ENCODE measurements at places on chromosomes 2 and 18. TPM values are rescaled to one million over a fixed set of nuclear protein-coding genes. Genes with fewer than 3 reads are reported as not detected.

CNDP1 gene
- 0.59 TPM for total RNA-seq

NPHP1 gene
- 8.5 TPM for total RNA-seq

DNA sequence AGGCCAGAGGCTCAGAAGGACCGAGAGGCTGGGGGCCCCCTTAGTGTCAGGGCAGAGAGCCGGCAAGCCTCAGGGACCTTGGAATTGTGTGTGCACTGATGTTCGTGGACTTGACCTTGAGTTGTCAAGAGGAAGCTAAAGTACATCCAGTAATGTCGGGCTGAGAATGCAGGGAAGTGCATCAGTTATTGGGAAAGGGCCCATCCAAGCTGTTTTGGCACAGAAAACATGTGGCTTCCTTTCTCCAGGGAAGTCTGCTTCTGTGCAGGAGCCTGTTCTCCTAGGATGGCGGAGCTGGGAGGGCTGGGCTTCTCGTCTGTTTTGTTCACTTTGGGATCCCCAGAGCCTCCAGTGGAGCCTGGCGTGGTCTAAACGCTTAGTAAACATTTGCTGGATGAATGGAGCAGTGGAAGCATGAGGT lies 23.7 kb downstream of the ATOH8 start:
- H3K27me3 ChIP-seq, result no peaks in the 10 kb centered on the region
- H3K27ac ChIP-seq, result peak overlapping the region; percentile 74
- DNase-seq, result no peak
- no peak overlapping the region for H3K4me3 ChIP-seq
- H3K36me3 ChIP-seq, result no peaks in the 10 kb centered on the region
- peaks cover 25% of the 10 kb centered on the region for H3K4me1 ChIP-seq

GRCh38 chr2:240672076-240672700 lies 10.5 kb downstream of the AQP12B start:
- H3K4me3 ChIP-seq, result no peak overlapping the region
- peaks cover 38% of the 10 kb centered on the region for H3K27me3 ChIP-seq
- no peaks in the 10 kb centered on the region for H3K36me3 ChIP-seq

UGT1A4 gene
- not detected for total RNA-seq

DNA sequence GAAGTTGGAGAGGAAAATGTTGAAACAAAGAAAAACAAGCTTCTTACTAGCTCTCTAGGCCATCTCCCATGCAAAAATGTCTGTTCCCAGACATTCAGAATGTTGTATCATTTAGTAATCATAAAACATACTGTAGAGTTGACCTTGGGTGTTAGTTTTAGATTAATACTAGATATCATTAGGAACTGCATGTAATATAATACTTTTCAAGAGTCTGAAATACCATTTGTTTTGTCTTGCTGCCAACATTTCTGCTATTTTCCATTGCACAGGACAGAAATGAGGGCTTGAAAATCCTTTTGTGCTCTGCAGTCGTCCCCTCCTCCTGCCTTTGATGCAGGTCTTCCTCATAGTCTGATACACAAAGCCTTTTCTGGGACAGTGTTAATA lies 89.5 kb upstream of the RBMS1 start:
- no peaks in the 10 kb centered on the region for H3K27me3 ChIP-seq
- H3K27ac ChIP-seq, result peak overlapping the region; percentile 35
- no peaks in the 10 kb centered on the region for H3K36me3 ChIP-seq

- H3K4me3 ChIP-seq, result no peak overlapping the region
- no peak for DNase-seq
- peaks cover 7% of the 10 kb centered on the region for H3K36me3 ChIP-seq
Measured at GRCh38 chr2:173271825-173272224, 82.8 kb upstream of the CDCA7 start.

DNA sequence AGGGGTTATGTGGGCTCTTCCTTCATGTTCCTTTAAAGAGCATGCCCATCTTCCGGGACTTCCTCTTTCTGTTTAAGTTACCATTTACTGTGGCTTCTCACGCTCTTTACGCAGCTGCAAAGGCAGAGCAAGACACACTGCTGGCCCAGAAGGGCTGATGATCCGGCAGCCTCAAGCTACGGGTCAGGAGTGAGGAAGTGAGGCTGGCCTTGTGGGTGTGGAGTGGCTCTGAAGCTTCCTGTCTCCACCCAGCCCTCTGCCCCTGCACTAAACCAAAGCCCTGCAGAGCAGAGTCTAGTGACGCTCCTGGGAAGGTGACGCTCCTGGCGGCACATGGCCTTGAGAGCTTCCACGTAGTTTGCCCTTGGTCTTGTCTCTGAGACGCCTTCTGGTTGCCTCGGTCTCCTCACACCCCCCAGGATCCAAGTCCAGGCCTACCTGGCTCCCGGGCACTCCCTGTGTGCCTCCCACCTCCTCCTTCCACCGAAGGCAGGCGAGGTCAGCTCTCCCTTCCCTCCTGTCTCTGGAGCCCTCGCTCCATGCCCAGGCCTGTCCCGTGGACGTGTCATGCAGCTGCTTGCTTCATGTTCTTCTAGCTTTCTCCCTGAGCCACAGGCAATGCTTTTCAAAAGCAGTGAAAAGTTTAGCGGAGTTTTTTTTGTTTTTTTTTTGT lies 50.3 kb downstream of the ARL4C start:
- H3K4me3 ChIP-seq, result no peak overlapping the region
- no peaks in the 10 kb centered on the region for H3K27me3 ChIP-seq
- H3K36me3 ChIP-seq, result no peaks in the 10 kb centered on the region
- peak overlapping the region; percentile 47 for H3K27ac ChIP-seq
- DNase-seq, result no peak

ATRAID gene
- 86.3 TPM for total RNA-seq

DNA sequence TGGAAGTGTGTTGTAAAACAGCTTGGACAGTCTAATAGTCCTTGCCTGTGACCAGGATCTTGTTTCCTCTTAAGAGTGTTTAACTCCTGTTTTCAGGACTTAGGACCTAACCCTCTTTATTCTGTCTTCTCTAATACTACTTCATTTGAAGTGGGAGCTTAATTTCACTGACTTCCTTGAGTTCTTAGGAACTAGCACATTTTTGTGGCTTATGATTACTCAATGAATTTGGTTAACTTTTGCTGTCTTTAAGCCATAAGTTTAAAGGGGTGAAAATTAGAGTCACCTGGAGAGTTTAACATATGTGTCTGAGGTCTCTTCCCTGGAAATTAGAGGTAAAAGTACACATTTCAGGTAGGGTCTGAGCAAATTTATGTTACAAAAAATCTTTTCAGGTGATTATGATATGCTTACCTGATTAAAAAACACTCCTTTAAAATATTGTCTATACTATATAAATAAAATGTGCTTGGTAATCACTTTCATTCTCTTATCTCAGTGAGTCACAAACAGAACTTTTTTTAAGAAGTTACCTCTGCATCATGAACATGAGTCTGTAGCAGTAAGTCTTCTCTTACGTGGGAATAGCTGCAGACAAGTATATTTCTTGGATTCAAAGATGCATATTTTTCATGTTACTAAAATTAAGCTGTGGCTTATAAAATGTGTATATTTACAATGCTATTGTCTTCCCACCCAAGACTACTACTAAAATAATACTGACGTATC lies 52.7 kb downstream of the ATP9B start:
- DNase-seq, result no peak
- no peak overlapping the region for H3K27ac ChIP-seq
- peaks cover 29% of the 10 kb centered on the region for H3K36me3 ChIP-seq
- H3K27me3 ChIP-seq, result no peaks in the 10 kb centered on the region
- peaks cover 4% of the 10 kb centered on the region for H3K4me1 ChIP-seq

EML4 gene
- total RNA-seq, result 72.0 TPM

PTGR3 gene
- total RNA-seq, result 12.1 TPM

GRCh38 chr2:157223624-157224205 lies 33.8 kb upstream of the GALNT5 start:
- no peaks in the 10 kb centered on the region for H3K36me3 ChIP-seq
- DNase-seq, result no peak
- H3K4me1 ChIP-seq, result no peaks in the 10 kb centered on the region
- no peak overlapping the region for H3K4me3 ChIP-seq

DNA sequence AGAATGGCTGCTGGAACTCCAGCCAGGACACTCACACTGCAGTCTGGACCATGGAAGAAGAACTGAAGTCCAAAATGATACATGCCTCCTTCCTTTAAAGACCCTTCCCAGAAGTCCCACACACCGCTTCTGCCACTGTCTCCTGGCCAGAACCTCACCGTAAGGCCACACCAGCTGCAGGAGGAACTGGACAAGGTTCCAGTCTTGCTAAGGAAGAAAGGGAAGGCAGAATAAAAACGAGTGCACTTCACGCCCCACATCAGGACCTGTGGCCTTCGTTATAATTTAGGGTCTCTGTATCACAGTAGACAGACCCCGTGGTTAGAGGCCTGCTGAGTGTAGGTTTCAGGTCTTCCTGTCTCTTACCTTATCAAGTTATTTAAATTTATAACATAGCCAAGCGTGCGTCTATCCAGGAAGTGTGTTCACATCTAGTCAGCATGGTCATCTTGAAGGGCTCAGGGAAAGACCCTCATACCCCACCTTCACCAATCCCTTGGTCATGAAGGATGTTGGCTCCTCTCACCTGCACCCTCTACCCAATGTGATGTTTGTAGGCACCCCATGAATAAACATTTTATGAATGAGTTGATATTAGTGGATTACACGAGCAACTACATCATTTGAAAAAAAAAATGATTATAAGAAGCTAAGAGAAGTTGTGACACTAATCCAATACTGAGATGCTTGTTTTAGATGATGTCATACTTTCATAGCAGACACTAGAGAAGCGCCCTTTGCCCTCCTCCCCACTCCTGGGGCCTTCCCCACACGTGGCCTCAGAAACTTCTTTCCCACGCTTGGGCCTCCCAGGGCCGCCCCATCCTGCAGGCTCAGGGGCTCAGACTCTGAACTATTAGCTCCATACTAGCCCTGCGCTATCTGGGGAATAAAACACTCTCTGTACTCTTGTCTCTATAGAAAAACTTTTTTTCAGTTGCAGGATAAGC lies 157.6 kb downstream of the FAM210A start:
- H3K4me3 ChIP-seq, result no peak overlapping the region
- no peak overlapping the region for H3K27ac ChIP-seq
- no peaks in the 10 kb centered on the region for H3K36me3 ChIP-seq
- DNase-seq, result no peak
- H3K27me3 ChIP-seq, result no peaks in the 10 kb centered on the region
- peaks cover 14% of the 10 kb centered on the region for H3K4me1 ChIP-seq

DNA sequence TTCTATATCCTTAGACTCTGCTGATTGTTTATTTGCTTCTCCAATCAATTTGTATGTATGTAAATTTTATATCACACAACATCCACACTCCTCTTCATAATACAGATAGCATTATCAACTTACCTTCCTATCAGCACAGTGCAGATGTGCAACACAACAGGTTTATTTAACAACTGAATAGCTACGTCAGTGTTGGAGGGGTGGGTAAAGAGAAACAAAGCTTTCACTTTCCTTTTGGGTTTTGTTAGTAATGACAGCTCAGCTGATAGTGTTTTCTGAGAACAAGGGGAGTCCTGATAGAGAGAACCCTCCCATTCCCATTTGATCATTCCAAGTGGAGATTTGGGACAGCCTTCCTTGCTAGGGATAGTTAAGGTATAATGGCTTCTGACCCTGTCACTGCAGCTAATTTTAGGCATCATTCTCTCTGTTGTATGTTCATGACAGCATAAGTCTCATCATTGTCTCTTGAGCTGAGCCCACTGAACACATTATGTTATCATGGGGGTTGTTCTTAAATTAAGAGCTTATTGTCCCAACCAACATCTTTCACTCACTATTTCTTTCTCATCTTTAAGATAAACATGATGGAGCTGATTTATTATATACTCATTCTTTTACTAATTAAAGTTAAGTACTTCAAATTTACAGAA lies 227.7 kb downstream of the GPD2 start:
- H3K4me1 ChIP-seq, result no peaks in the 10 kb centered on the region
- no peak overlapping the region for H3K27ac ChIP-seq
- H3K27me3 ChIP-seq, result no peaks in the 10 kb centered on the region
- no peak for DNase-seq
- no peak overlapping the region for H3K4me3 ChIP-seq
- H3K36me3 ChIP-seq, result peaks cover 2% of the 10 kb centered on the region

- no peak for DNase-seq
- H3K4me1 ChIP-seq, result no peaks in the 10 kb centered on the region
- peaks cover 10% of the 10 kb centered on the region for H3K27me3 ChIP-seq
Measured at GRCh38 chr2:186704897-186705296, 11.0 kb downstream of the FAM171B start.

GRCh38 chr18:6721755-6722154 lies 7.8 kb upstream of the ARHGAP28 start:
- no peaks in the 10 kb centered on the region for H3K4me1 ChIP-seq
- no peaks in the 10 kb centered on the region for H3K27me3 ChIP-seq
- H3K36me3 ChIP-seq, result no peaks in the 10 kb centered on the region
- no peak overlapping the region for H3K4me3 ChIP-seq

ZAP70 gene
- total RNA-seq, result 2.4 TPM

DNA sequence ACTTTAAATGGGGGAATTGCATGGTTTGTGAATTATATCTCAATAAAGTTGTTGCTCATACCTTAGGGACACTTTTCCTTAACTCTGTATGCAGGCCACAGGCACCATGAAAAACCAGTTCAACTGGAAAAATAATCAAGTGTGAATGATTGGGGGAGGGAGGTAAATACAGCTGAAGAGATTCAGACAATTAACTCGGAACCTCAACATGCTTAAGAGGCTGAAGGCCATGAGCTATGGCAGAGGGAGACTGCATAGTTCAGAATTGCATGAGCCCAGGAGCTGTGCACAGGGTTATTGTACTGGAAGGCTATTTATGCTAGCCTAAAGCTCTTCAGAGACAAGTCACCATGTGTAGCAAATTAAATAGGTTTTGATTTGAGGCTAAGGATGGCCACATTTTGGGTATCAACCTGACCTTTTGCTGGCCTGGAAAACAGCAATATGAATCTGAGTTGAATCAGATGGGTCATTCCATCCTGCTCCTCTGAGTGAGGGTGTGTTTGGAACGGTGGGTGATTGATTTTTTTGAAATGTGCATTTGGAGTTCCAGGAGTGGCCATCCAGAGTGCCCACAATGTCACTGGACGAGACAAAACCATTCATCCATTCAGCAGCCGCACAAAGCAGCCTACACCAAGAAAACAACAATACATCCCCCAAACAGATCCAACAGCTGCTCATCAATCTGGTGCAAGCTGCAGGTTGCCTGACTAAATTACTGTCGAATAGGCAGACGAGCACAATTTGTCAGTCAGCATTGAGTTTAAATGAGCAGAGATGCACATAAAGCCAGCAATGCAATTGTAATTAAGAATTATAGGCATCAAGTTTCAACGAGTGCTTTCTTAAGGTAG lies 42.5 kb downstream of the HRH4 start:
- H3K27me3 ChIP-seq, result no peaks in the 10 kb centered on the region
- no peak for DNase-seq
- H3K27ac ChIP-seq, result no peak overlapping the region
- no peaks in the 10 kb centered on the region for H3K36me3 ChIP-seq
- H3K4me3 ChIP-seq, result no peak overlapping the region

SRSF7 gene
- total RNA-seq, result 347 TPM

GRCh38 chr2:133485868-133486267 lies 82.4 kb downstream of the NCKAP5 start:
- no peak overlapping the region for H3K27ac ChIP-seq
- H3K36me3 ChIP-seq, result peaks cover 8% of the 10 kb centered on the region
- H3K4me3 ChIP-seq, result no peak overlapping the region
- H3K4me1 ChIP-seq, result peaks cover 33% of the 10 kb centered on the region

GRCh38 chr2:227374158-227374557 lies 4.9 kb downstream of the TM4SF20 start:
- H3K36me3 ChIP-seq, result no peaks in the 10 kb centered on the region
- DNase-seq, result no peak
- no peak overlapping the region for H3K4me3 ChIP-seq
- H3K27ac ChIP-seq, result no peak overlapping the region

All from neural crest cell (in vitro differentiated cells).